ENCODE measurements at places on chromosomes 1 and 21.

- DNase-seq: no peak
Measured at GRCh38 chr1:108785880-108786279, 39.4 kb downstream of the STXBP3 start.

DNA sequence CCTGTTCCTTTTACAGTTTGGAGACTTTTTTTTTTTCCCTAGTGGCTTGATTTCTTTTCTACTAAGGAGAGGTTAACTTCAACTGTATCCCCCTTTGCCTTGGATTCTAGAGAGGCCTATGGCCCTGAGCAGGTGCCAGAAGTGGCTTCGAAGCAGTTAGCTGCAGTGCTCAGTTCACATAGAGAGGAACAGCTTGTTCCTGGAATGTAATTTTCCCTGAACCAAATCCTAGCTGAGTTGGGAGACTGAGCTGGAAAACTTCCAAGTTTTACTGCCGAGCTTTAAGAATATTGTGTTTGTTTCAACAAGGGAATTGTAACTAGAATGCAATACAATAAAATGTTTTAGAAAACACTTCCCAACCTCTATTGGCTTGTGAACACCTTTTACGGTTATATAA, 17.5 kb downstream of the RD3 start:
- no peak for DNase-seq

DNA sequence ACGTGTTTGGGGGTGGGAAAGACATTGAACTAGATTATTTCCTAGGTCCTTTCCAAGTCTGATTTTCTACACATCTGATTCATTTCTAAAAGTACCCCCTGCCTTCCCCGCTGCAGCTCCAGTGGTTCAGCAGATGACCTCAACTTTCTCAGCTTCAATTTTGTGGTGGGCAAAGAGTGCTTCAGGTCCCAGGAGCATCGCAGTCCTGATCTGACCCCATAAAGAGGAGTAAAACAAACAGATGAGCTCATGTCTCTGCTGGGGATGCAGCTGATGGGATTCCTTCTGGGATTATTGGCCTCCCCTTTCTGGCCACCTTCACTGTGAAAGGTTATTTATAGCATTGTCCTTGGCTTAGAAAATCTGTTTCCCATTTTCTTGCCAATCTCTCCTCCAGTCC, 337.0 kb upstream of the PLXNA2 start:
- DNase-seq: no peak

DNA sequence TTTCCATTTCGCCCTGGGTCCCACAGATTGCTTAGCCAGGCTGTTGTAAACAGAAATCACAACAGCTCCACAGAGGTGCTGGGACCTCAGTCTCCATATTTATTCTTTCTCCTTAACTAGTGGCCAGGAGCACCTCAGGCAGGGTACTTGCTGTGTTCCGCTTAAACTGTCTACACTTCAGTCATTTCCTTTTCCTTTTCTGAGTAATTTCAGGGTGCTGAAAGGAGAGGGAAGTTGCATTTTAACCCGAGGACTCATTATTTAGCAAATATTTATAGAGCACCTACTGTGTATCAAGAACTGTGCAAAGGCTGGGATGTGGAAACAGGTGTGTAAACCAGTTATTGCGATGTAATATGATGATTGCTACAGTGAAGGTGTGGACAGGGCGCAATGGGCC, 41.9 kb downstream of the ACP6 start:
- DNase-seq: no peak

GRCh38 chr1:63730211-63730610, 43.6 kb upstream of the ROR1 start:
- DNase-seq: no peak

GRCh38 chr21:45532826-45533360, 9.3 kb downstream of the SLC19A1 start:
- no peak for DNase-seq

DNA sequence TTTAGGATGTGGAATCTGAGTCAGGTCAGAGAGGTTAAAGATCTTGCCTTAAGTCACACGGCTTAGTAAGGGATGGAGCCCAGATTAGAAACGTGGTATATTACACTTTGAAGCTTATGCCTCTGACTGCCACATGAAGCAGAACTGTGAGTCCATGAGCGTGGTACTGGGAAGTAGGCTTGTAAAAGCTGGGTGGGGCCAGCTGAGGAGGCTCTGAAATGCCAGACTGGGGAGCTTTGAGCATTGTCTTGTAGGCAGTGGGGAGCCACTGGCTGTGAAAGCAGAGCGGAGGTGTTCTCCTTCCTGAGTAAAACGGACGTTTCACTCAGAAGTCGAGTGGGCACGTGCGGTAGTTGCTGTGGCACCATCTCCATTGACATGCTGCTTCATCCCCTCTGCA, 72.6 kb upstream of the USP24 start:
- no peak for DNase-seq

GRCh38 chr1:114510274-114511031, 550 bp downstream of the TRIM33 start:
- peak; percentile 39 for DNase-seq

- peak; percentile 35 for DNase-seq
Measured at GRCh38 chr1:24289937-24290595, 29.1 kb upstream of the GRHL3 start.

DNA sequence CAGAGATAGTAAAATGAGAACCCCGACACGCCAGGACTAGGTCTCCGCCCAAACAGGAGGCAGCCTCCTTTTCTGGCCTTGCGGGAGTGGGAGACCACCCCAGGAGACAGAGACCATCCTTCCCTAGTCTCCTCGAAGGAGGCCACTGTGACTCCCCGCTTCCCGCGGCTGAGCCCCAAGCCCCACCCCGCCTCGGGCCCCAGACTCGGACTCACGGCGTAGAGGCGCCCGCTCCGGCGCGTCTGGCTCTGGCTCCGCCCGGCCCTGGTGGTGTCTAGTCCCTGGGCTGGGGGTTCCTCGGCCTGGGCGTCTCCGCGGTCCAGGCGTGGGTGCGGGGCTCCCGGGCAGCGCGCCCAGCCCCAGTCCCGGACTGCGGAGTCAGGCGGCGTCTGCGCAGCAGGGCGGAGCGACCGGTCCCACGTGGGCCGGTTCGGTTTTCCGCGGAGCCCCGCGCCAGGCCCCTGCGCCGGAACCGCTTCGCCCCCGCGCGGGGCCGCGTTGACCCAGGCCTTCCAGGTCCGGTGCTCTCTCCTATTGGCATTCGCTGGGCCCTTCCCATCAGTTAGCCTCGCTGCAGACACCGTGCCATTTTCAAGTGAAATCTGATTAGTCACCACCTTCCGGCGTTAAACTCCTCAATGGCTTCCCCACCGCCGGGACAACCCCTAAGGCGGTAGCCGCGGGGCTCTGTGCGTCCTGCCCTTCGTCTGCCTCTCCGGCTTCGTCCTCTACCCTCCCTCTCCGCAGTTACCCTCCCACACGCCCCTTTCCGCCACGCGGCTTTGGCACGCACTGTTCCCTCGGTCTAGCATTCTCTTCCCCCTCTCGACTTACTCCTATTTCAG, at the start of gene C1orf216:
Gene C1orf216 (minus strand): TSS at position 393 of the 845 bp plus-strand sequence. CDS start 2,563 bp downstream, outside the sequence.
- no peak for DNase-seq

GRCh38 chr1:14238472-14239307, 359.8 kb upstream of the KAZN start:
- peak; percentile 65 for DNase-seq

DNA sequence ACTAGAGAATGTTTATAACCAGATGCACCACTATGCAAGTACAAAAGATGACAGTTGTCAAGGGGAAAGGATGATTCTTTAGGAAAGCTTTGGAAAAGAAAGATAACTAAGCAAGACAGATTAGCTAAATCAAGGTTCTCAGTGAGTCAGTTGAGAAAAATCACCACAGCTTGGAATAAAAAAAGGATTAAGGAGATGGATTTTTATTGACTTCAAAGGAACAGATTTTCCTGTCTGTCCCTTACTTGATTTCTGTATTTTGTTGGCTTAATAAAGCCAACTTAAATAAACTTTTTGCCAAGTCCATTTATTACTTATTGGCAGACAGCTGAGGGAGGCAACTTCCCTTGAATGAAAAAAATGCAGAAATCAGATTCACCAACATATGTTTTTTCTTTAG, 93.9 kb downstream of the NR5A2 start:
- DNase-seq: no peak

All from SHP77 (cell line).